Nasal cavity respiratory epithelium epithelial cell of viscerocranial mucosa (primary cell): ENCODE measurements at places on chromosomes 2 and 18. TPM values are rescaled to one million over a fixed set of nuclear protein-coding genes. Genes with fewer than 3 reads are reported as not detected.

CCT4 gene
- total RNA-seq: 146 and 158 TPM in 2 replicates

ADAM17 gene
- 116 and 123 TPM in 2 replicates for total RNA-seq

RUFY4 gene
- not detected in 2 replicates for total RNA-seq

IHH gene
- total RNA-seq: not detected in 2 replicates

KLHL14 gene
- total RNA-seq: not detected in 2 replicates

C2orf72 gene
- 0.14 TPM in 1 of 2 replicates, not detected in the other for total RNA-seq
